ENCODE measurements at places on chromosomes 5 and 9.
A peak's percentile ranks its signal among the peaks of the same experiment; 100 is the strongest.

- no peak for DNase-seq
Measured at GRCh38 chr5:61534481-61535267, 202.6 kb downstream of the ZSWIM6 start.

DNA sequence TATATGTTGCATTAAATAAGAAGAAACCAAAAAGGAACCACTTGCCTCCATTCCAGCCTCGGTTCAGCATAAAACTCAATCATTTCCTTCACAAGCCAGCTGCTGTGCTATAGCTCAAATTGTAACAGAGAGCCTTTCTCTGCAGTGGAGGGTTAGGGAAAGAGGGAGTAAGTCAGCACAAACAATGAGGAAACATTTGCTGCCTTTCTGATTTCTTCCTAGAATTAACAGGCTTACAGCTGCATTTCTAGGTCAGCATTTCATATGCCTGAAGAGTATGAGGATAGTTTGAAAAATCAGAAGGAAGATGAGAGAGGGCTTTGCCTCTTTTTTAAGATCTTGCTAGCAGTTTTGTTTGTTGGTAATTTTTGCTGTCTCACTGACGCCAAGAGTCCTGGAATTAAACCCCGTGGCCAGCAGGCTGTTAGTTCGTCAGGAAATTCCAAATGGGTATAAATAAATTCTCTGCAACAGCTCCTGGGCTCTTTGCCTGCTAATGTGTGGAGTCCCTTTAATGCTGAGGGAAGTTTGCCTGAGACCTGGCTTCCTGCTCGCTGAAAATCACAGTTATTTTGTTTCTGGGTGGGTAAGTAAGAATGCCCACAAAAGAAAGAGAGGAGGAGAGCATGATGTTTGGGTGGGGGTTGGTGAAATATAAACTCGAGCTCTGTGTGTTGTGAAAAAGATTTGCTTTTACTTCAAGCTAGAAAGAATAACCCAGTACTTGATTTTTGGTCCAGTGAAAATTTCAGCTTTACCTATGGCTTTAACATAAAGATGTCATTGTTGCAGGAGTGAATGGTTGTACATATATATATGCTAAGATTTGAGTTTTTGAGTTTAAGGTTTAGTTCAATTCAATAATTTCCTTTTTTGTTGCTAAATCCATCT is 148.1 kb upstream of the DMRT1 start:
- DNase-seq, result no peak

GRCh38 chr9:84502066-84502465 is 161.5 kb upstream of the SLC28A3 start:
- DNase-seq, result no peak

DNA sequence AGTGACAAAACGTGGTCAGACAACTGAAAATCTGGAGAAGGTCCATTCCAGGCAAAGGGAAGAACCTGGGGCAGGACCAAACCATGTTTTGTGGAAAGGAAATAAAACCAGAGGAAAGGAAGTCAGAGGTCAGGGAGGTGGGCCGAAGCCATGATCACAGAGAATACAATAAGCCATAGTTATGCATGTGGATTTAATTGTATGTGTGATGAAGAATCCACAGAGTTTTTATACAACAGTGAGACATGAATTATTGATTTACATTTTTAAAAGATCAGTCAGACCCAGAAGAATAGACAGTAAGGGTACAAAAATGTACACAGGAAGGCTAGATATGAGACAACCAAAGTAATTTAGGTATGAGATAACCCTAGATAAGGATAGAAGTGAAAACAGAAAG is 20.8 kb downstream of the TTC33 start:
- no peak for DNase-seq

DNA sequence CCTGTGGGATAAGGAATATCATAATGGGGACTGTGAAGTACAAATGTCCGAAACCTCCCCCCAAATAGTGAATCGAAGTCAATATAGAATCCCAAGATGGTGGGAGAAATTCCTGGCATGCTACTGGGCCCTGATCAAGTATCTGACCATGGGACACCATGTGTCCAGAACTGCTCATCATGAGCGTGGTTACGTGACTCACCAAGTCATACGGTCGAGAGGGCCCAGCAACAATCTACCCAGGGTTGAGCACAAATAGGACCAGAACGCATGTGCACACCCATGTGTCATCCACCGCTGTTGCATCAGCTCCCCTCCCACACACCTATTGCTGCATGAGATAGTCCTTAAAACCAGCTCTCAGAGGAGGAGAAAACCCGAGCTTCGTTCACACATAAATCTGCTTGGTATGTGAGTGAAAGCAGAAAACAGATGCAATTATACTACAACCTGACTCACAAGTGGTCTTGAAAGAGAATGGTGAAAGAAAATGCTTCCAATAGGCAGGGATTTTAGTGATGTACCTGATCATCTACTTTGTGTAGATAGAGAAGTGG is 353.2 kb downstream of the CWC27 start:
- no peak for DNase-seq

- peak; percentile 96 for DNase-seq
Measured at GRCh38 chr5:151097061-151097460, 16.2 kb upstream of the TNIP1 start.

GRCh38 chr5:172356047-172356446 is 72.5 kb upstream of the UBTD2 start:
- DNase-seq, result no peak

GRCh38 chr5:1349246-1349645 is 4.3 kb upstream of the CLPTM1L start:
- no peak for DNase-seq

DNA sequence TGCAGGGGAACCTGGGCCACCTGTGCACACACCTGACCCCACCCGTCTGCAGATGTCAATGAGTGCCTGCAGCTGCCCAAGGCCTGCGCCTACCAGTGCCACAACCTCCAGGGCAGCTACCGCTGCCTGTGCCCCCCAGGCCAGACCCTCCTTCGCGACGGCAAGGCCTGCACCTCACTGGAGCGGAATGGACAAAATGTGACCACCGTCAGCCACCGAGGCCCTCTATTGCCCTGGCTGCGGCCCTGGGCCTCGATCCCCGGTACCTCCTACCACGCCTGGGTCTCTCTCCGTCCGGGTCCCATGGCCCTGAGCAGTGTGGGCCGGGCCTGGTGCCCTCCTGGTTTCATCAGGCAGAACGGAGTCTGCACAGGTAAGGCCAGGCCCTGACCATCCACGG is 14.5 kb upstream of the ASS1 start:
- DNase-seq, result no peak

GRCh38 chr5:120605325-120606079 is 141.4 kb downstream of the PRR16 start:
- no peak for DNase-seq

- peak; percentile 43 for DNase-seq
Measured at GRCh38 chr9:21709464-21710058, 92.9 kb upstream of the MTAP start.

- DNase-seq, result peak; percentile 21
Measured at GRCh38 chr5:151451626-151452520, 4.5 kb downstream of the SLC36A1 start.

DNA sequence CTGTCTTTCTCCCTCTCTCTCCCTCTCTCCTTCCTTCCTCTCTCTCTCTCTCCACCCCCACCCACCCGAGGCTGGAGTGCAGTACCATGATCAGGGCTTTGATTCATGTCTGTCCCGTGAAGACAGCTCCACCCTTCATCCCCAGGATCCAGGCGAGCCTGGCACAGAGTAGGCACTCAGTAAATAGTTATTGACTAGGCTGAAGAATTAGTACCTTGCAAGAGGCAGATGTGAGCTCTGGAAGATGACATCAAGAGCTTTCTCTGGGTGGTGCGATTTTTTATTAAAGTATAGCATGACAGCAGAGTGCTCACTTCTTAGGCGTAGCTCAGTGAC is 24.0 kb upstream of the WDR38 start:
- no peak for DNase-seq

DNA sequence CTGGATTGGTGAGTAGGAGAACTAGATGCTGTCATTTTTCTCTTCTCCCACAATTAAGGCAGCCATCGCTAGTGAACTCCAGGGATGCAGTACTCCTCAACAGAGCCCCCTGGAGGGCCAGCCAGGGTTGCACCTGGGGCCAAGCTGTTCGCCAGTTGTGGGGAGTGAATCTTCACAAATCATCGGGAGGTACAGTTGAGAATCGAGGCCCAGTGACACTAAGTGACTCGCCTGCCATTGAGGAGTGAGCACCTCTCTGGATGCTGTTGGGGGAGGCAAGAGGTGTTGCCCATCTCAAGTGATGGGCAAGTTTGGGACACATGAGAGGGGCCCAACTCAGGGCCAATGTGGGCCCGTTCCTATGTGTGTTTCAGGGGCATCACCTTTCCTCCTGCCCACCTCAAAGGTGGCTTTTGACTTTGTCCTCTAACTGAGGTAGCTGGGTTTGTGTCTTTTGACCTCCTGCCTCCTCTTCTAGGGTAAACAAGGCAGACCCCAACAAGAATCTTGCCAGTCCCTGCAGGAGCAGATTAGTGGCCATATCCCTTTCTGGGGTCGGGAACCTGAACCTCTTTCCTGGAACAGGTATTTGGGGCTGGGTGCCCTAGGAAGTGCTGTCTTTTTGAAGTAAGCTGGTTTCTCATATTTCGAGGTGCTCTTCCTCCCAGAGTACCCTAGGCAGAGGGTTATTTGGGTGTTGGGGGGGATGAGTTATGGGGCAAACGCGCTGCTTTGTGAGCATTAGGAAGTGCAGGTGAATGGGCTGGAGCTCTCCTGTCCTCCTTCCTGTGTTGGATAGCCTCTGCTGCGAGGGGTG is 181.2 kb downstream of the MACROH2A1 start:
- no peak for DNase-seq

- DNase-seq, result no peak
Measured at GRCh38 chr5:39058178-39058921, 15.8 kb downstream of the RICTOR start.

GRCh38 chr5:128674837-128675446 is 136.9 kb upstream of the FBN2 start:
- peak; percentile 11 for DNase-seq

DNA sequence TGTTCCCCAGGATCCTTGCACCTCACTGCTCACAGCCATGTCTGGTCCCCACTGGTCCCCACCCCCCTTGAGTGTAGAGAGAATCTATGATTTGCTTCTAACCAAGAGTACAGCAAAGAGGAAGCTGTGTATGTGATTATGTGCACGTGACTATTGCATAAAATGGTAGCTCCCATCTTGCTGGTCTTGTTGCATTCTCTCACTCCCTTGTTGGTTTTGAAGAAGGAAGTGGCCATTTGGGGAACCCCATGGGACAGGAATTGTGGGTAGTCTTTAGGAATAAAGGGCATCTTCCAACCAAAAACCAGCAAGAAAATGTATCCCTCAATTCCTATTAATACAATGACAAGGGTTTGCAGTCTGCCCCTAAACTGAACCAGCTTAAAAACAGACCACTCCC is 5.2 kb upstream of the FCN2 start:
- peak; percentile 7 for DNase-seq

Data from CD14-positive monocyte (primary cell).